ENCODE measurements at places on chromosomes 13 and 19. TPM values are rescaled to one million over a fixed set of nuclear protein-coding genes. Genes with fewer than 3 reads are reported as not detected.
A peak's percentile ranks its signal among the peaks of the same experiment; 100 is the strongest.

IRS2 gene
- total RNA-seq = 12.9 TPM

EML2 gene
- total RNA-seq = 34.3 TPM

NCR1 gene
- total RNA-seq = not detected

LGALS7 gene
- total RNA-seq = not detected

MTUS2 gene
- total RNA-seq = 1.0 TPM

ZNF792 gene
- 8.8 TPM for total RNA-seq

DNA sequence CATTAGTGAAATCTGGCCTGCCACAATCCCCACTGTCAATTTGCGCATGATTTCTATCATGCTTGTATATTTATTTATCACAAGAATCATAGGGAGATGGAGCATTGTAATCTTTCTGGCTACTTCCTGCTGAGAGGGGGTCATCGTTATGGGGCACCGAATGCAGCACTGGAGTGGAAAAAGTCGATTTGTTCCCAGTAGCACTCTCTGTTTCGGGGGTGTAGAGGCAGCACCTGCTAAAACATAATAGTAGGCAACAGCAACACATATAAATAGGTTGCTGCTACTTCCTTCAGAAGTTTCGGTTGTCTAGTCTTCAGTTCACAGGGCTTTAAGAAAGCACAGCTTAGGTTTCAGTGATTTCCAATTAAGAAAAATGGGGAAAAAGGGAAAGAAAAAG lies 23.4 kb upstream of the CEACAM21 start:
- H3K4me3 ChIP-seq = no peak overlapping the region
- H3K27ac ChIP-seq = no peak overlapping the region
- no peaks in the 10 kb centered on the region for H3K36me3 ChIP-seq
- no peaks in the 10 kb centered on the region for H3K27me3 ChIP-seq

DNA sequence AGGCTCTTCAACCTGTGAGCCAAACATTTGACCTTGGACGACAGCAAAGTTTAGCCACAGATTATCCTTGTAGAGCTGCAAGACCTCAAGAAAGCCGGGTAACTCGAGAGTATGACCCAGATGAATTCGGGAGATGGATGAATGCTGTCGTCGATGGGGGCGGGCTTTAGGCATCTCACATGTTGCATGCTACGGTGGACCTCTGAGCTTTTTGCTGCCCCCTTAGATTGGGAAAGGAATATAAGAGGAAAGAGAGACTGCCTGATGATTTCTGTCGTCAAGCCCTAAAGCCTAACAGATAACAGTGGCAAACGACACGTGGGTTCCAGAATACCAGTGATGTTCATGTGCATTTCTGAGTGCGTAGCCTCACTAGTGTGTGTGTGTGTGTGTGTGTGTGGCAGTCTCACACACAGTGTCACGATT lies 730 bp upstream of the ABCC4 start:
- peak overlapping the region; percentile 47 for H3K27ac ChIP-seq
- no peaks in the 10 kb centered on the region for H3K27me3 ChIP-seq
- no peaks in the 10 kb centered on the region for H3K36me3 ChIP-seq
- peak overlapping the region; percentile 38 for H3K4me3 ChIP-seq
- H3K4me1 ChIP-seq = peaks cover 6% of the 10 kb centered on the region

DNA sequence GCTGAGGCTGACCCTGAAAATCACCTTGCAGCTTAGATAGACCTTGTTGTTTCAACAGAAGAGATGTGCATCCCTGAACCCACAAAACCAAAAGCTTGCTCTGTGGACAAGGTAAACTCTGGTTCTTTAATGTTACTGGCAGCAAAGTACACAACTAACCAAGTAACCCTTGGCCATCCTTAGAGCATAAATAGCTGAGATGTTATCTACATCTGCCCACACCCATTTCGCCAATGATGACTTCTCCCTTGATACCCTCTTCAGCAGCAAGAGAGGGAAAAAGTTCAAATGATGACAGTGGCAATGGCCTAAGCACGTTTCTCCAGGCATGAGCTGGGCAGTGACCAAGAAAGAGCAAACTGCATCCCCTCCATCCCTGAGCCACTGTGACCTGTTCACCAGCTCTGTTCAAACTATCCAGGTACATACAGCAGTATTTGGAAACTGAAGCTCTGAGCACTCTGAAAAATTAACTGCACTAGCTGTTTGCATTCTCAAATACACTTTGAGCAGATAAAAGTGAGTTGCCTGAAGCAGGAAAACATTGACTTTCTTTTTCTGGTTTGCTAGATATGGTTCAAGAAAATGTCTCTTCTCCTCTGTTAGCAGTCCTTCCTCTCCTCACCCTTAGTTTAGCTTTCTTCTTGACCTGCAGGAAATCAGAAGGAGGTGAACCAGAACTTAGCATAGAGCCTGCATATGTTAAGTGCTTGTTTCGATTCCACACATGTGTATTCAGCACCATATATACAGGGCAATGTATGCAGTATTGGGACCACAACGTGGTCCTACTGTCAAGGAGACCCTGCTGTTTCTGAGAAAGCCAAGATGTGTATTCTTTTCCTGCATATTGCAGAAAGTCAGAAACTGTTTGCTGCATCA lies 231.7 kb downstream of the FOXO1 start:
- no peak for DNase-seq
- no peak overlapping the region for H3K4me3 ChIP-seq
- no peaks in the 10 kb centered on the region for H3K36me3 ChIP-seq
- H3K27me3 ChIP-seq = no peaks in the 10 kb centered on the region
- peaks cover 7% of the 10 kb centered on the region for H3K4me1 ChIP-seq
